GM04503 (cell line): ENCODE measurements at places on chromosomes 16 and 17.

DNA sequence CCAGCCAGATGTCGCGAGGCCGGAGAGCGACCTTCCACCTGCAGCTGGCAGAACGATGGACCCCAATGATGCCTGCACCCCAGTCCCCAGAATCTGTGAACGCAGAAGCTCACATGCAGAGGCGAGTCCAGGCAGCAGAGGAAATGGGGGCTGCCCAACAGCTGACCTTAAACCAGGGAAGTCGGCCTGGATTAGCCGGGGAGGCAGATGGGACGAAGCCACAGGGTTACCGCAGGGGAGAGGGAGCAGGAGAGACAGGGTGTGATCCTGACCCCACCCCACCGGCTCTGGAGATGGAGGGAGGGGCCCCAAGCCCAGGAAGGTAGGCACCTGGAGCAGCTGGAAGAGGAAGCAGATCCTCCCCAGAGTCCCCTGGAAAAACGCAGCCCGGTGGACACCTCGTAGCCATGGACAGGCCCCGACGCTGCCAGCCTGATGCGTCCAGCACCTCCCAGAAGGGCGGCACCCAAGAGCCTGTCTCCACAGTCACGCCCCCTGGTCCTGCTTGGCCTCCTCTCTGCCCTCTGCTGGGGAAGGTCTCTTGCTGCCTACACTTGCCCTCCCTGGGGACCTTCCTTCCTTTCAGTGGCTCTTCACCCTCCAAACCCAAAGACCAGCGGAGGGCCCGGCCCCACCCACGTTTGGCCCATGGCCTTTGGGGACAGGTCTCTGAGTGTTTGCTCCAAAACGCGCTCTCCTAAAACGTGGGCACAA is 37.3 kb downstream of the PIEZO1 start:
- no peak for DNase-seq

DNA sequence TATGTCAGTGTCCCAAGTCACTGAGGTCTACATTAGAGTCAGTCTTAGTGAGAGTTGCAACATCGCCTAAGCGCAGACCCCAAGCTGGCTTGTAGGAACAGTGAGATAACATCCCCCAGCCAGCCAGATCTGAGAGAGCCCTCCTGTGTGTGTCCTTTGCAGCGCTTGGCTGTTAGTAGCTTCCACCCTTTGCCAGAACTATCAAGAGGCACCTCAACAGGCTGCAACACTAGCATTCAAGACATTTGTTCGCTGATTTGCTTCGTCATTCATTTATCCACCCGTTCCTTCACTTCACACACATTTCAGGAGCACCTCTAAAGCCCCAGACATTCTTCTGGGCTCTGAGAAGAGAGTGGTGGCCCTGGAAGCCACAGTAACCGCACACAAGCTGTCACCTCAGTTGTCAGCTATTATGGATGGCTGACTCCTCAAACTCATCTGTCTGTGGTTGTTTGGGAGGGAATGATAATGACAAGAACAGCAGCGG is 289.6 kb downstream of the WWOX start:
- no peak for DNase-seq

GRCh38 chr16:89386306-89387185 is 103.8 kb downstream of the ANKRD11 start:
- no peak for DNase-seq

GRCh38 chr16:84459941-84460405 is 44.5 kb downstream of the MEAK7 start:
- no peak for DNase-seq

DNA sequence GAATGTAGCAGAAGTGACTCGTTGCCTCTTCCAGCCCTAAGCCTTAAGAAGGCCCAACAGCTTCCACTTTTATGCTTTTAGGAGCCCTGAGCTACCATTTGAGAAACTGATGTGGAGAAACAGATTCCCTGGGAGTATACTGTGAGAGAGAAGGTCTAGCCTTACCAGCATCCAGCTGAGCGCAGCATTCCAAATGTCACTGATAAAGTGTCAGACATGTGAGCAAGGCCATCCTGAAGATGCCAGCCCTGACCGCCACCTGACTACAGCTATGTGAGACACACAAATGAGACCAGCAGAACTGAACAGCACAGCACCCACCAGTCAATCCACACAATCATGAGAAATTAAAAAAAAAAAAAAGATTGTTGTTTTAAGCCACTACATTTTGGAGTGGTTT is 18.6 kb upstream of the MED13 start:
- DNase-seq = no peak

GRCh38 chr17:78112518-78113471 is 15.8 kb downstream of the TMC6 start:
- no peak for DNase-seq

- DNase-seq = no peak
Observed at GRCh38 chr17:32271844-32272243, 6.2 kb downstream of the RHBDL3 start.

DNA sequence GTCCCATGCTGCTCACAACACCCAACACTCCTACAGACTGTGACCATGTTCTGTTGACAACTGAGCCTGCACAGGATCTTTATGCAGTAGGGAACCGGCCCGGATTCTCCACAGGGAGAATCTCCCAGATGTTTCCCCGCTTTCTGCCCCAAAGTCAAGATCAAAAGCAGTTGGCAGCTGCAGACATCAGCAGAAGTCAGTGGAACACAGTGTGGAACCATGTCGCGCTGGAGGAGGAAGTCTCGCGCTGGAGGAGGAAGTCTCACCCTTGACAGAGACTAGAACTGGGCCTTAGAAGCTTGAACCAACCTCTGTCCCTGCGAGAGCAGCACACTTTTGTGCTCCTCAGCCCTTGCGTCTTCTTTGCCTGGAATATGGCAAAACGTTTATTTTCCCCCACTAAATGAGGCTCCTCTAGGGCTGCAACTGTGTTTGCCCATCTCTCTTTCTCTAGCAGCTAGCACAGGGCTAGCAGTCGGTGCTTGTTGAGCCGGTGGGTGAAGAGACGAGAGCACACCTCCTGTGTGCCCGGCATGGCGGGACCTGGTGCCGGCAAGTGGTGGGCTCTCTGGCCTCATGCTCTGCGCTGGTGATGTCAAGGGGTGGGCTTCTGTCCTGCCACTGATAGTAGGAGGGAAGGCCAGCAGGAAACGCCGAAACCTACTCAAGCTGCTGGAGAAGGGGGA is 2.1 kb upstream of the MRC2 start:
- DNase-seq = no peak

DNA sequence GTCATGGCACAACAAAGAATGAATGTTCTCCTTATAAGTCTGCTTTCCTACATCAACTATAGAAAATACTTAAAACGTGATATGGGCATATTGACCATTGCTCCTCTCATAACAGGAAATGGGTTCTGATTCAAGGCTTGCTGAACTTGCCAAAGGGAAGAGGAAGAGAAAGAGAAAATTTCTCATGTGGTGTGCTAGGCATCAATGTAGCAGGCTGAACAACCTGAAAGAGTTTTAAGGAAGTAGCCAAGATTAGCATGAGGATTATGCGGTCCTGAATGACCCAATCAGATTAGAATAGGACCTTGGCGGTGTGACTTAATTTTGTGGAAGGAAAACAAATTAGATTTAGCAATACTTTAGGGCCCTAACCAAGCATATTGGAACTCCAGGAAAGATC is 617.7 kb upstream of the CDH11 start:
- DNase-seq = no peak

DNA sequence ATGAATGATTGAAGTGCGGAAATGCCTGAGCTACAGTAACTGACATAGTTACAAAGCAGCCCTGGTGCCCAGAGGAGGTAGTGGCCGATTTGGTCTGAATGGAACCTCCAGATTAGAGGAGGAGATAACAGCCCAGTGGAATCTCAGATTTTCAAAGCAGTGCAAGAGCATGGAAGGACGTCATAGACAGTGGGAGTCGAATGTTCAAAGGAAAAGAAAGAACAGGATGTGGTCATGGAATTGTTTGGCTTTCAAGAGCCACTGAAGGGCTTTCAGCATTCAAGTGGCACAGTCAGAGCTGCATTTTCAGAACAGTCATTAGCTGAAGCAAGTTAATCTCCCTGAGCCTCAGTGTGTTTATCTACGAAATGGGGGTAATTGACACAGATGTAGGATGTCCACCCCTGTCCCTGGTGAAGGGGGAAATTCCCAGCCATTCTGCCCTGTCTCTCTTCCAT is 104.6 kb upstream of the CACNG3 start:
- no peak for DNase-seq

GRCh38 chr17:59914274-59914854 is 21.4 kb downstream of the RPS6KB1 start:
- DNase-seq = no peak

DNA sequence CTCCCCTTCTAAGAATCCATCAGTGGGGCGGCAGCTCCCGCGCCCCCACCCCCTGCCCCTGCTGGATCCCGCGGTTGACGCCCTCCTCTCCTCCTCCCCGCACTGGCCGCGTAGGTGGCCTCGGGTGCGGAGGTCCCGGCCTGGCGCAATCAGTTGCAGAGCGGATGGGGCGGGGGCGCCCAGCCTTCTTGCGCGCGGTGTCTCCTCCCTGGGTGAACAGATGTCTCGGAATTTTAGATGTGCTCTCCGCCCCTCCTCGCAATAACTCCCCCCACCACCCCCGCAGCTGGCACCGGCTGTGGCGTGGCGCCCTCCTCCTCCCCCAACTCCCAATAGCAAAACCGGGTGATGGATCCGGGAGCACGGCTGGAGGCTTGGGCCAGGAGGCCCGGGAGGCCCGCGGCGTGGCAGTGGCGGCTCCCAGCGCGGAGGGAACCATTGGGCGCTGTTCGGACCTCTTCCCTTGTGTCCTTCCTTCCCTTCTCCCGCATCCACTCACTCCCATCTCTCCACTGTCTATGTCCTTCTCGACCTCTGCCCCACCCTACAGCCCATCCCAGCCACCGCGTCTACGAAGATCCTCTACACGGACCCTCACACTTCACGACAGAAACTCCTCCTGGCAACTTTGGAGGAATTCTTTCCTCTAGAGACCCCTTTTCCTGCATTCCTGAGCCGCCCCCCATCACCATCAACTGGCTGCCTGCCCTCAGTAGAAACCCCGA is 11.0 kb downstream of the NEUROD2 start:
- DNase-seq = no peak

DNA sequence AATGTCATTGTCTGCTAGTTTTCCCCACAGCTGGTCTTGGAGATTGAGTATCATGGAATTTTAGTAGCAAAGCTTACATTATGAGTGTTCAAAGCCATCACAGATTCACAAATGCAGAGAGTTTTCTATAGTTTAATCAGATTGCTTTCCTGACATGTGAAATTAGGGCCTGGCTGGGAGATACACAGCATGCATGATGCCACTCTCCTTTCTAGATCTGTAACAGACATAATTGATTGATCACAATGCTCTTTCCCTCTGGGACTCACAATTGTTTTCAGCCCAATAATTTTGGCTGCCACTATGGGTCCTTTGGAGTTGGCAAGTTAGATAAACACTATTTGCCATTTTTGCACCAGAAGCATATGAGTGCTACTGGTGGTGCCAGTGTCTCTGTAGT is 132.5 kb downstream of the SPACA3 start:
- DNase-seq = no peak

GRCh38 chr16:77540646-77541045 is 105.8 kb upstream of the ADAMTS18 start:
- DNase-seq = no peak

DNA sequence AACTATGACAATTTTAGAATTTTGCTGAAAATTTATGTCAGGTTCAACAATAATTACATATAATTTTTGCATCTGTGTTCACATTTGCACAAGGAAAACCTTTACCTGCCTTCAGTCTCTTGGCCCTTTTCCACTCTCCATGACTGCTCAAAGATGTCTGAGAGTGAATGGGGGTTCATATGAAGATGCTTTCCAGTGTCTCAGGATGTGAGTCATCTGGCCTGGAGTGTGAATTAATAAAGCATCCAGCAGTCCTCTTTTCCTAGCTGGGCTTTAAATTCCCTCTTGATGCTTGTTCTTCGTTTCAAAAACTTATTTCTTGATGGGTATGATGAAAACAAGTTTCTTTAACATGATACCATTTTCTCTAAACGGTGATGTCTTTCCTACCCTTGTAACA is 99.9 kb downstream of the CDK5R1 start:
- peak; percentile 10 for DNase-seq

- no peak for DNase-seq
Observed at GRCh38 chr17:62680541-62681052, 53.1 kb downstream of the MRC2 start.

DNA sequence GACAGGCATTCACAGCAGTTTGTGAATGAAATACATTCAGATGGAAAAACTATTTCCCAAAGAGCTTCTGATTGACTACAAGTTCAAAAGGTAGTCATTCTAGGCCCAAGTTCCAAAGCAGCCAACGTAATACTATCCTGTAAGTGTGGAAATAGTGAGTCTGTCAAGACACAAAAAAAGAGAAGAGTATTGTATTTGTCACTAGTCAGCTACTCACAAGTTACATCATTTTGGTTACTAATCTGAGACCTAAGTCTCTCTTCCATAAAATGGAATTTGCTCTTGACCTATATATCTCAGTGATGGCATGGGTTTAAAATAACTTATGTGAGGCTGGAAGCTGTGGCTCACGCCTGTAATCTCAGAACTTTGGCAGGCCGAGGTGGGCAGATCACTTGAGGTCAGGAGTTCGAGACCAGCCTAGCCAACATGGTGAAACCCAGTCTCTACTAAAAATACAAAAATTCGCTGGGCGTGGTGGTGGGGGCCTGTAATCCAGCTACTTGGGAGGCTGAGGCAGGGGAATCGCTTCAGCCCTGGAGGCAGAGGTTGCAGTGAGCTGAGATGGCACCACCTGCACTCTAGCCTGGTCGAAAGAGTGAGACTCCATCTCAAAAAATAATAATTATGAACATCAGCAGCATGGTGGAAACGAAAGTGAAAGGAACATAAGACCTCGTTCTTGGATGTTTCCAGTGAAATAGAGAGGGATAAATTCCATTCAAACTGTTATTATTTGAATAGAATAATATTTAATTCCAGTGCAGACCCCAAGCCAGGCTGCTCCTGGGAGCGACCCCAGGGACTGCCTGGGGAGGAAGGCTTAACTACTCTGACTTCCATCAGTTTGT is 2.9 kb downstream of the CMC2 start:
- no peak for DNase-seq

DNA sequence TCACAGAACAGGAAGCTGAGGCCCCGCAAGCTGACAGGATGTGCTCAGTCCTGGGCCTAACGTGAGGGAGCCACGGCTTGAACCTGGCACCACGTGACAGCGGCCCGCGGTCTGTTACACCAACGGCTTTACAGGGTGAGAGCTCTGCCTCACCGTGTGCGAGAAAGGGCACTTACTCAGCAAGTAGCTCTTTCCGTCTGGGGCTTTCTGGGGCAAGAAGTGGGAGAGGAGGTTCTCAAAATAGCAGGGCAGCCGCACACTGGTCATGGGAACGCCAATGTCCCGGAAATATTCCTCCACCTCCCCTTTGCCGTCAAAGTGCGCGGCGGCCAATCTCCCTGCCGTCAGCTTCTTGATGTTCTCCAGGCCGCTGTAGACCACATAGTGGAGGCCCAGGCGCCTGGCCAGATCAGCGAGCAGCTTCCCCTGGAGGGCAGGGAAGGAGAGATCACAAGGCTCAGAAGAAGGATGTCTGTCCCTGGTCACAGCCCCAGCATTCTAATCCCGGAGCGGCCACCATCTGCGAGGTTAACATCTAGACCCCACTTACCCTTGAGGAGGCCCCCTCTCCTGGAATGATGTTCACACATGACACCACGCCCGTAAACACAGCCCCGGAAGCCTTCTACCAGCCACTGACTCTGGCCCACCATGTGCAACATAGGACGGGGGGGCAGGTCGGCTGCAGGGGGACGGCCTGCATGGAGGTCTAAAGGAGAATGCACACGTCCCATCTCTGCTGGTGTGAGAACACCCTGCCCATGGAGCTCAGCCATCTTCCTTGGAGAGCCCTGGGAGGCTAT is 8.2 kb downstream of the NMRAL1 start:
- DNase-seq = no peak

- DNase-seq = no peak
Observed at GRCh38 chr17:29168079-29168758, 12.0 kb downstream of the MYO18A start.
